NCI-H1417 (cell line): ENCODE measurements at places on chromosomes 2 and 18.
A peak's percentile ranks its signal among the peaks of the same experiment; 100 is the strongest.

GRCh38 chr2:71974846-71975245, 172.8 kb downstream of the CYP26B1 start:
- no peak for DNase-seq

DNA sequence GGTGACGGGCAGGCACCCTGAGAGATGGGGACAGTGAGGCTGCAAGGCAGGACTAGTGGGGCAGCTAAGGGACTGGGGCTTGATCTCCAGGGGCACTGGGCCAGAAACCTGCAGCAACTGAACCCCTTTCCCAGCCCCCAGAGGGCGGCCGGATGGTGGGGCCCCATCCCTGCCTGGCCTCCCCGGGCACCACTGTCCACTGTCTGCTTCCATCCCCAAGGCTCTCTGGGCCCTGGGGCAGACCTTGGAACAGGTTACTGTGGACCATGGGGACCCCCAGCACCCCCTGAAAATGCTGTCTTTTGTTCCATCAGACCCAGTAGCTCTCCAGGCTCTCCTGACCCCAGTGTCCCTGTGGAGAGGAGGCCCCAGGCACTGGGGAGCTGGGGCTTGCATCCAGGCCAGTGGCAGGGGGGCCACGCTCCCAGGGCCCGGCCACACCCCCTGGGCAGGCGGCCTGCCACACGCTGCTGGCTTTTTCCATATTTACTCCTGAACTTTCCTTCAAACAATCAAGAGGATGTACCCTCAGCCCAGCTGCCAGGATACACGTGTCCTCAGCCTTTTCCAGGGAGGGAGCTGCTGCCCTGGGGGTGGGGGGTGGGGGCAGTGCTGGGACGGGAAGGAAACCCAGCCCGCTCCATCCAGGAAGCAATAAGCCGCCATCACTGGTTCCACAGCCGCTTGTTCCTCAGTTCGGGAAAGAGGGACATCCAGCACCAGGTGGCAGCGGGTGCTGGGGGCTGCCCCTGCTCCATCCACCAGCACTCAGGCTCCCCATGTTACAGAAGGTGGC, 102.3 kb upstream of the ODC1 start:
- DNase-seq = no peak

DNA sequence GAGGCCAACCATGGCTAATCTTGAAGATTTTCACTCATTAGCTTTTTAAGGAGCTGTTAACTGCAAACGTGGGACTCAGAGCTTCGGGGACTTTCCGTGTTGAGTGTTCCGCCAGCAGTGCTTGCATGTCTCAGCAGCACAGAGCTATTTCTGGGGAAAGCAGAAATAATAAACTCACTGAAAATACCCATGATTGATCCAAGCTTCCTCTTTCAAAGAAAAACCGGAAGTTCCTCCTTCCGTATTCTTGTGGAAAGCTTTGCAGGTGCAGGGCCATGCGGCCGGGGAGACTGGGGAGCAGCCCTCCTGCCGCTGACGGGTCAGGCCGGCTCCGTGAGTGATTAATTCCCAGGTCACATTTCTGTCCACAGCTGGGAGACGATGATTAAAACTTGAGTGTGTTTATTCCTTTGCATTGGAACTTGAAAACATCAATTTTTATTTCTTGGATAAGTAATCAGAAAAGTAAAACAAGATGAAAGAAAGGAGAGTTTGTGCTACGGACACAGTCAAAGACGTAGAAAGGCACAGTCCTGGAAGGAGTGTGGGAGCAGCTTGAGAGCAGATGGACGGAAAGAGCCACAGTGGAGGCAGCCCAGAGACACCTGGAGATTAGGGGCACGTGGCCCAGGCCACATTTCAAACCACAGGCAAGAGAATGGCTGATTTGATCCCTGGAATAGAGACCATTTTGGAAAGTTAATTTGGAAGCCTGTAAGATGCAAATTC, 54.2 kb upstream of the CTDP1 start:
- DNase-seq = no peak

- no peak for DNase-seq
Observed at GRCh38 chr2:73516033-73516432, 126.2 kb downstream of the NAT8 start.

GRCh38 chr2:114699423-114699944, 257.0 kb downstream of the DPP10 start:
- DNase-seq = no peak

GRCh38 chr2:162473-163382, 101.1 kb downstream of the SH3YL1 start:
- no peak for DNase-seq

DNA sequence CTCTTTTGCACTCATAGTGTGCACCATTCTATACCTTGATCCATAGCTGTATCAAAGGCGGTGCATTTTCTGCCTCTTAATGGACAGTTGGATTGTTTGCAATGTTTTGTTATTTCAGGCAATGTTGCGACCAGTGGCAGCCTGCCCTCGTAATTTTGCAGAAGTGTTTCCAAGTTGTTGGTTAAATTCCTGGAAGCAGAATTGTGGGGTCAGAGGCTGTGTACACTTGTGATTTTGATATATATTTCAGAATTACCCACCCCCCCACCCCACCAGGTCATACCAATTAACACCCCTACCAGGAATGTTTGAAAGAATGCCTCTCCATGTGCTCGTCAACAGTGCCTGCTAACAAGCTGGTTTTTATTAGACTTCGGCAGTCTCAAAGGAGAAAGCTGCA, 32.4 kb upstream of the IL1R1 start:
- no peak for DNase-seq

GRCh38 chr2:39607538-39608262, 58.0 kb upstream of the TMEM178A start:
- DNase-seq = no peak

DNA sequence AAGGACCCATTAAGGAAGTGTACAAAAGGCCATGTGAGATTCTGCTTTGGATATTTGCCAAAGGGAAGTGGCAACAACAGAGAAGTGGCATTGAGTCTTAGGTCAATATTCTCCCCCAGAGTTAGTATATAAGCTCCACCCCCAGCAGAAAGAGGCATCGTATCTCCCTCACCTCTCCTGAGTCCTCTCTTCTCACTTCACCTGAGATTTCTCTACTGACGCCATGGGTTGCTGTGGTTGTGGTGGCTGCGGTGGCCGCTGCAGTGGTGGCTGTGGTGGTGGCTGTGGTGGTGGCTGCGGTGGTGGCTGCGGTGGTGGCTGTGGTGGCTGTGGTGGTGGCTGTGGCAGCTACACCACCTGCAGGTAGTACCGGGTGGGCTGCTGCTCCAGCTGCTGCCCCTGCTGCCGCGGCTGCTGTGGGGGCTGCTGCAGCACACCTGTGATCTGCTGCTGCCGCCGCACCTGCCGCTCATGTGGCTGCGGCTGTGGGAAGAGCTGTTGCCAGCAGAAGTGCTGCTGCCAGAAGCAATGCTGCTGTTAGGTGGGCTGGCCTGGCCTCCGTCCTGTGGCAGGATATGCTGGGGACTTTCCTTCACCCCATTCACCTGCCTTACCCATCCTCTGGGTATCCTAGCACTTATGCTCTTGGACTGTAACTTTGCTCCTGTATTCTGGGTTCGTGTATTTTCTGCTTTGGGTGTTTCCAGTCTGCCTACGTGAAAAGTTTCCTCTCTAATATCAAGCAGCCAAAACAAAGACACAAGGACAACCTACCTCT, 5.9 kb downstream of the SCYGR3 start:
- peak; percentile 39 for DNase-seq

GRCh38 chr2:220432645-220433044, 805.2 kb downstream of the SLC4A3 start:
- DNase-seq = no peak

- no peak for DNase-seq
Observed at GRCh38 chr2:216044883-216045486, 31.6 kb upstream of the MREG start.

- peak; percentile 77 for DNase-seq
Observed at GRCh38 chr2:191274413-191274815, 29.2 kb downstream of the MYO1B start.

GRCh38 chr2:129375632-129376425, 603.6 kb upstream of the RAB6C start:
- no peak for DNase-seq

DNA sequence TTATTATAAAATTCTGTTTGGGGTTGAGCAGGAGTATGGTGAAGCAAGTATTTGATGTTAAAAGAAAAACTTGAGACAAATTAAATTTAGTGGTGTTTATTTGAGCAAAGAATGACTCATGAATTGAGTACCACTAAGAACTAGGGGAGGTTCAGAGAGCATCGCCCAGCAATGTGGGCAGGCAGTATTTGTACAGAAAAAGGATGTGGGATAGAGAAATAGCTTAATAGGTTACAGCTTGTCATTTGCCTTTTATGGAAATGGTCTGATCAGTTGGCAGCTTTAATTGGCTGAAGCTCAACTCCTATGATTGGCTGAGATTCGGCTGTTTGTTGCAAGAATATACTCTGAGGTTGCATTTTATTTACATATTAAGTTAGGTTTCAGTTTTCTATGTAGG, 68.2 kb downstream of the LRATD1 start:
- DNase-seq = no peak

- no peak for DNase-seq
Observed at GRCh38 chr18:79211844-79212243, 142.7 kb downstream of the ATP9B start.

- no peak for DNase-seq
Observed at GRCh38 chr2:12534646-12535263, 182.0 kb upstream of the TRIB2 start.

DNA sequence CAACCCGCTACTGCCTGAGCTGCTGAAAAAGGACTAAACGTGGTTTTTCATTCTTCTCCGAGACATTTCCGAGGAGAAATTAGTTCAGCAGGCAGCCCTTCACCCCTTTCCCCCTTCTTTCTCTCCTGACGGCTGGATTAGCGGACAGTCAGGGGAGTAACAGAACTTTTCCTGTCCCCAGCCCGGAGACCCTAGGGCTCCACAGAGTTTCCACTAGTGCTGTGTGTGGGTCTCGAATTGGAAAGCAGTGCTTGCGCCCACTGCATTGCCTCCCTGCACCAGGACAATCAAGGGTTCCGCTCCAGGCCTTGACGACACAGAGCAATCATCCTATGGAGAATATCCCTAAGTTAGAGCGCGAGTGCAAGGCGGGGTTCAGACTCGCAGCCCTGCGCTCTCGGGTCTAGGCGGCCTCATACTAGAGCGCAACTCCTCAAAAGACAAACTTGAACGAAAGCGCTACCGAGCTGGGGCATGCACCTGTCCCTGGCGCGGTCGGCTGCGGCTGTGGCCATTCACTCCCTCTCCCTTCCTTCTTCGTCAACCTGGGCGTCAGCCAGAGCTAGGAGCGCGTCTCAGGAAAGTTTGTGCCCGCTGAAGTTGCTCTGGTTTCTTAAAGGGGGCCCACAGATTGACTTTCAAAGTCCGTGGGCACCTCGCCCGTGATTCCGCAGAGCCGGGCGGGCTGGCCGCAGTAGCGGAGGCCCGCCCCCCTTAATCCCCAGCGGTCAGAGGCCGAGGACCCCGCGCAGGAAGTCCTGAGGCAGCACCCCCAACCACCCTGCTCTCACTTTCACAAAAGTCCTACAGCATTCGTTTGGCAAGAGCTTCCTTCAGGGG, 801 bp downstream of the OSR1 start:
- DNase-seq = peak; percentile 60

GRCh38 chr2:11746807-11747459, 501 bp downstream of the LPIN1 start:
- DNase-seq = peak; percentile 60

DNA sequence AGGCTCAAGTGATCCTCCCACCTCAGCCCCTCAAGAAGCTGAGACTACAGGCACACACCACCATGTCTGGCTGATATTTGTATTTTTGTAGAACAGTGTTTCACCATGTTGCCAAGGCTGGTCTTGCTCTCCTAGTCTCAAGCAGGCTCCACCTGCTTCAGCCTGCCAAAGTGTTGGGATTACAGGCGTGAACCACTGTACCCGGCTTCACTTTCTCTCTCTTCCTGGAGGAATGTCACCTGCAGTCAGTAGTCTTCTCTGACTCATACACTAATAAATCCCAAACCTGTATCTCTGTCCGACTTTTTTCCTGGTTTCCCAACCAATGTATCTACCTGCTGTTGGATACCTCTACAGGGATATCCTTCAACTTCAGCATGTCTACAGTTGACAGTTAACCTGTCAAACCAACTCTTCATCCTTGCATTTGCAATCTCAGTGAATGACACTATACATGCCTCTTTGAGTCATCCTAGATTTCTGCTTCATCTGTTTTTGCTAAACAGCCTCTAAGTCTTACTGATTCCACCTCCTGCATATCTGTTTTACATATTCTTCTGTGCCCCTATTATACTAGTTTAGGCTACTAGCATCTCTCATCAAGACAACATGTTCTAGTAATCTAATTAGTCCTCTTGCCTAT, 54.5 kb downstream of the RBBP8 start:
- no peak for DNase-seq

DNA sequence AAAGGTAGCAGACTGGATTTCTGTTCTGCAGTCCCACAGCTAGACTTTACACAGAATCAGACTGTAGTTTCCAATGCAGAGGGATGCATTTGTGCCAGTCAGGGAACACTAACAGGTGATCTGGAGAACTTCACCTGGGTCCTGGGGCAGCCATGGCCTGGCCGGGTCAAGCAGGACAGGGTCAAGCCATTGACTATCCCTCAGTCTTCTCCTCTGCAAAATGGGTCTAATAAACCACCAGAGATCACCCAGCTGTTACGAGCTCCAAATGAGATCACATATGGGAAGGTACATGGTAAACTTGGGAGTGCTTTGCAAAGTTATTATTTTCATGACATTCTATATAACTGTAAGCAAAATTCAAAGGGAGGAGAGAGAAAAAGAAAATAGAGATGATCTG, 294.1 kb downstream of the CDCA7 start:
- DNase-seq = no peak

DNA sequence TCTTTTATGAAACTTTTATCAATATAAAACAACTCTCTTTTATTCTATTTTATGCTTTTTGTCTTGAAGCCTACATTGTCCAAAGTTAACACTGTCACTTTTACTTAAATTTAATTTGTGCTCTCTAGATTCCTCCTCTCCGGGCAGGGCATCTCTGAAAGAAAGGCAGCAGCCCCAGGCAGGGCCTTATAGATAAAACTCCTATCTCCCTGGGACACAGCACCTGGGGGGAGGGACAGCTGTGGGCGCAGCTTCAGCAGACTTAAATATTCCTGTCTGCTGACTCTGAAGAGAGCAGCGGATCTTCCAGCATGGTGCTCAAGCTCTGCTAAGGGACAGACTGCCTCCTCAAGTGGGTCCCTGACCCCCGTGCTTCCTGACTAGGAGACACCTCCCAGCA, 447.7 kb upstream of the FANCL start:
- no peak for DNase-seq

- DNase-seq = no peak
Observed at GRCh38 chr2:11495844-11496681, 30.1 kb upstream of the E2F6 start.

DNA sequence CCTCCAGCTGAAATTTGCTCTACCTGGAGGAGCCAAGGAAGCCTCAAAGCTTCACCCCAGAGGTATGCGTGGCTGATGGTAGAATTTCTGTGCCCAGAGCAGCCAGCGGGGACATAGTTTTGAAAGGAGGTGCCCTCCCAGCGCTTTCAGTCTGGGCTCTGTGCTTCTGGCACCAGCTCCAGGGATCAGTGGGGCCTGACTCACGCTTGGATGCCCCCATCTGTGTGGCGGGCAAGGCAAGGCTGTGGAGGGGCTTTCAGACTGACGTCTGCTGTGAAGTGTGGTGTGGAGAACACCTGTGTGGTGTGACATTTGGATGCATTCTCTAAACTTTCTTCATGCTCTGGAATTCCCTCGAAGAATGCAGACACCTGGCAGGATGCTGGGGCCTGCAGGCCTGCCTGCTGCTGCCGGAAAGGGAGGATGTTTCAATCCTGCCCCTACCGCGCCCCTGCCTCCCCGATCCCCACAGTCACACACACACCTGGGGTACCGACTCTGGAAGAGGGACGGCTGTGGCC, 84.1 kb downstream of the CTIF start:
- DNase-seq = no peak
